ENCODE measurements at places on chromosomes 1 and 21.

GRCh38 chr1:87968197-87968955 is 639.7 kb downstream of the LMO4 start:
- DNase-seq: peak; percentile 32

DNA sequence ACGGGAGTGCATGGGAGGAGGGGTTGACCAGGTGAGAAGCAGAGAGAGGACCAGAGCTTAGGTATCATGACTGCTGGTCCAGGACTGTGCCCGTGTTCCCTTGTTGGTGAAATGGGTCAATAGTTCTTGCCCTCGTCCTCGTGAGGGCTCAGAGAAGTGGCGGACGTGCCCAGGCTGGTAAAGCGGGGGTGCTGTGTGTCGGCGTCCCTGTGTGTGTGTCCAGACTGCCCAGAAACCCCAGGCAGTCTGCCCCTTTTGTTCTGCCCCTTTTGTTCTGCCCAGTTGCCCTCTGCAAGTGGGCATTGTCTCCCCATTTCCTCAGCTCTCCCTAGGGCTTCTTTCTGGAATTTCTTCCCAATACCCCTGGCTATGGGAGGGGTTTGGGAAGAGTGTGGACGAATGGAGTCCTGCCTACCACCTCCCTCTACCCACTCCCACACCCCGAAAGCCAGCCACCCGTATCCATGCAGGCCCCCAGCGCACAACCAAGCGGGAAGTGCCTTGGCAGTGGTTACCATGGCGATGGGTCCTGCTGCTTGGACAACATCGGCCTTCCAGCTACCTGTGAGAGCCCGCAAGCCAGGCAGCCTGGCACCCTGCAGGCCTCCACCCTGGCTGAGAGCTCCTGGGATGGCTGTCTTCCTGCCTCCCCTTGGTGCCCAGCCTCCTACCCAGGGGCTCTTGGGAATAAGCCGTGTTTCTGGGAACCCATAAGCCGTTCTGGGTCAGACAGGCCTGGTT is 34.7 kb downstream of the ACOT11 start:
- DNase-seq: peak; percentile 66

GRCh38 chr1:83555871-83556270 is 443.1 kb downstream of the TTLL7 start:
- DNase-seq: no peak

- DNase-seq: no peak
Observed at GRCh38 chr1:2256435-2257244, 28.5 kb downstream of the SKI start.

- DNase-seq: no peak
Observed at GRCh38 chr21:31837618-31838390, 35.0 kb upstream of the HUNK start.

- no peak for DNase-seq
Observed at GRCh38 chr1:67645495-67646144, 39.4 kb upstream of the GADD45A start.

DNA sequence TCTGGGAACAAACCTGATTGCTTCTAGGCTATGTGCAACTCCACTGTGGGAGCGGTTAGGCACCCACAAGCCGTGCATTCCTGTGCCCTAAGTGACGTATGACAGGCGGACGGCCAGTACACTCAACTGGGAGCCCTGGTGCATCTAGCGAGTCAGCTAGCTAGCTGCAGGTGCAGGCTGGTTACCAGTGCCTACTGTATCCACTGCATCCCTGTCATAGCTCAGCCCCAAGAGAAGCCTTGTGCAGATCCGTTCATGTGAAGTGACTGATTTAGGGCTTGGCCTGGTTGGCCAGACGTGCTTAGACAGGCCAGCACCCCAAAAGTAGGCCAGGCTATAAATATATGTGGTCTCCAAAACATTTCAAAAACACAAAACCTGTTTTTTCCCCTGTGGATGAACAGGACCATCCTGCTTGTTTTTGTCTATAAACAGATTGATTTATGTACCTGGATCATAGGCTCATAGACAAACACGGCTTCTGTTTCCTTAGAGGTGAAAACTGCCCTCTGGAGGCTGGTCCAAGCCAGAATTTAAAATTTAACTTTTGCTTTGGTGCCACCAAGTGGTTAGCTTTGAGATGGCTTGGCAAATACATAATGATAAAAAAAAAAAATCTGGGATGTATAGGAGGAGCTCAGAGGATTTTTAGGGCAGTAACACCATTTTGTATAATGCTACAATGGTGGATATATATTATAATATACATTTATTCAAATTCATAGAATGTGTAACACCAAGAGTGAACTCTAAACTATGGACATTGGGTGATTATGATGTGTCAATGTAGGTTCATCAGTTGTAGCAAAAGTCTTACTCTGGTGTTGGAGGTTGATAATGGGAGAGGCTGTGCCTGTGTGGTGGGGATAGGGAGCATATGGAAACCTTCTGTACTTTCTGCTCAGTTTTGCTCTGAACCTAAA is 68.5 kb downstream of the GIPC2 start:
- DNase-seq: peak; percentile 32

GRCh38 chr1:156816561-156817328 is at the start of gene SH2D2A:
Gene SH2D2A (minus strand): TSS chr1:156816848. CDS start chr1:156816708, 140 bp downstream.
- DNase-seq: no peak

DNA sequence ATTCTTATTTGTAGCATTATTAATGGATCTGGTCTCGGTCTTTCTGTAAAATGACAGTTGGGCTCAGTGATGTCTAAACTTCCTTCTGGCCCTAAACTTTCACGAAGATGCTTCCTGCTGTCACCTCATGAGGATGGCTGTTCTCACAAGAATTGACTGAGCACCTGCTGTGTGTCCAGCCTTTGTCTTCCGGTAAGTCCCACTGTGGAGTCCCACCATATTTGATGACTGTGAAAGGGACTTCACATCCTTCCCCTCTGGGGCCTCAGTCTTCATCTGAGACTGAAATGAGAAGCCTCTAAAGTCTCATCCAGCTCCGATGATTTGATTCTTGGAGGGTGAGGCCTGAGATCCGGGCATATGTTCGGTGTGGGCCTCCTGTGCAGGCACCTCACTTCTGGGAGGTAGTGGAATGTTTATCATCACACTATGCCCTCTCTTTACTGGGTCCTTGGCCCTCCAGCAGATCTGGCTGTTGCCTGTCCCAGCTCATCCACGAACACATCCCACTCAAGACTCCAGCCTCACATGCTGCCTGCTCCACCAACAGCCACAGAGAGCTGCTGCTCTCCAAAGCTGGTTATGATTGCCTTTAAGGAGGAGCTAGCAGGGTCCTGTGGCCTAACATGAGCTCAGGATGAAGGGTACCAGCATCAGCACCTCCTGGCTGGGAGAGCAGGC is 95.8 kb downstream of the KCNN3 start:
- DNase-seq: no peak

Measured in WTC11 (cell line).